NCI-H1092 treated with DMSO at 0.1 percent for 48 hours (cell line): ENCODE measurements at places on chromosomes 12 and 14.

GRCh38 chr12:32618115-32618514, 61.0 kb upstream of the DNM1L start:
- DNase-seq, result no peak

- DNase-seq, result no peak
Observed at GRCh38 chr12:131351319-131352028, 359.4 kb upstream of the SFSWAP start.

- no peak for DNase-seq
Observed at GRCh38 chr14:70189456-70190077, 816 bp upstream of the SLC8A3 start.

- peak; percentile 70 for DNase-seq
Observed at GRCh38 chr14:68384881-68385280, 408.0 kb downstream of the ZFP36L1 start.

DNA sequence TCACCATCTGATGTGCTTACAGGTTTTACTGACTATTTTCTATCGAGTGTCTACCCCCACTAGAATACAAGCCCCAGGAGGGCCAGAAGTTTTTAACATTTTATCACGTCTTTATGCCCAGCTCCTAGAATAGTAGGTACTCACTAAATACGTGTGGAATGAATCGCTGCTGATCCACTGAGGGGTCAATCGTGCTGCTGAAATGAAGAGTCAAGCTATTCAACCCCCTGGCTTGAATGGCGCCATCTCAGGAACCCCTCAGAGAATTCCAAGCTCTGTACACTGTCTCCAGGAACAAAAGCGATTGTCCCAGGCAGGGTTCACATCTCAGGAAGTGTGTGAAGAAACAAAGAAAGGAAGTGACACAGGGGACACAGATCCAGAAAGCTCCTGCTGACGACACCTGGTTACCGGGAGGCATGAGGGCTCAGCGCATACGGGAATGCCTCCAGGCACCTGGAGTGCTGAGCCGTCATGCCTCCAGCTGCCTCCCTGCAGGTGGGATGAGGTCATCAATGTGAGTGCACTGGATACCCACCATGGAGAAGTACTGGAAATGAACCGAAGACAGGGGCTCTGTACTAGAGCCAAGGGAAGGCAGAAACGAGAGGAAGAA, 45.6 kb downstream of the PITPNM2 start:
- no peak for DNase-seq

GRCh38 chr12:107670999-107671643, 14.5 kb upstream of the PWP1 start:
- DNase-seq, result no peak

DNA sequence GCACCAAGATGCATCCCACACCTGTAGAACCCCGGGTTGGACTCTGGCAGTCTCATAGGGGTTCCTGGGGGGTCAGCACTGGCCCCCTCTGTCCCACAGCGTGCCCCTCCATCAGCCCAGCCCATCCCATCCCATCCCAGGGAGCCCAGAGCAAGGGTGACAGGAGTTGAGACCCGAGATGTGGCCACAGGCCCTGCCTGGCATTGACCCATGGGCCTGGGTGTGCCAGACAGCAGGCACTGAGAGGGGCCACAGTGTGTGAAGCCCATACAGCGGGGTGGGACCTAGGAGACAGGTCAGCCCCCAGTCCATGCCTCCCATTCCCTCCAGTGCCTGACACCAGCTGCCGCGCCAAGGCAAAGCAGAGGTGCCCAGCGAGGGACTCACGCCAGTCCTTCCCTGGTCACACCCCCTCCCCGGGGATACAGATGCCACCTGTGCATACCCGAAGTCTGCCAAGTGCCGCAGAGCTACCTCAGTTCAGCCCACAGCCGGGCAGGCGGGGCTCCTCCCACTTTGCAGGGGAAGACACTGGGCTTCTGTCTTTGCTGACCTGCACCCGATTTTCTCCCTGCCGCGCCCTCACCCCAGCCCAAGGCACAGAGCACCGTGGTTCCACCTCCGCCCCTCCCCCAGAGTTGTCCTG, 50.4 kb downstream of the CYP46A1 start:
- no peak for DNase-seq

GRCh38 chr12:66644151-66644550, 34.7 kb downstream of the GRIP1 start:
- DNase-seq, result no peak

DNA sequence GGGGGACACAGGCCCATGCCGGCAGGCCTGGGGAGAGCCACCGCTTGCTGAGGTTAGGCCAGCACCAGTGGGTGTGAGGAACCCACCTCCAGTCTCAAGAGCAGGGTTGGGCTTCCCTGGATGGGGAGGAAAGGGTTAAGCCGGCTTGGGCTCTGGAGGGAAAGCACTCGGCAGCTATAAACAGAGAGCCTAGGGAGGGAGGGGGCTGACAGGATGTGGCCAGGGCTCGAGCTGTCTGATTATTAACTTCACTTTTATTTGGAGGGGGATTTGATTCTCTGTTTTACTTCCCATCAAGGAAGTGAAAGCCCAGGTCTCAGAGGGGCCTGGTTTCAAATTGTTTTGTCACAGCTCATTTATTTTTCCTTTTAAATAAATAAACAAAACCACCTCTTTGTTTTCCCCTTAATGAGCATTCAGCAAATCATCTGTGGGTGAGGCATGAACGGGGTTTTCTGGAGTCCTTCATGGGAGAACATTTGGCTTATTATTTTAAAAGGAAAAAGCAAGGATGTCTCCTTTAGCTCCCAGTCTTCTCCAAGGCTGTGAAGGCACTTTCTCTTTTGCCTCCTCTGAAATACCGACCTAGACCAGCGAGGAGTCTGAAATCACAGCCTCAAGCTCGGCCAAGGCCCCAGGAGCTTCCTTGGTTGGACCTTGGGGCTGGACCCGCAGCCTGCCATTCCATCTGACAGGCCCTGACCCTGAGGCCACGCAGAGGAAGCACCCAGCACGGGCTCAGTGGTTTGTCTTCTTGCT, 21.9 kb upstream of the ZFP36L1 start:
- no peak for DNase-seq

- no peak for DNase-seq
Observed at GRCh38 chr14:52025310-52025709, 36.0 kb downstream of the RTRAF start.
